ENCODE measurements at places on chromosomes 1 and 21. TPM values are rescaled to one million over a fixed set of nuclear protein-coding genes. Genes with fewer than 3 reads are reported as not detected.

The KCNA3 gene
- 0.38 TPM for total RNA-seq

DNA sequence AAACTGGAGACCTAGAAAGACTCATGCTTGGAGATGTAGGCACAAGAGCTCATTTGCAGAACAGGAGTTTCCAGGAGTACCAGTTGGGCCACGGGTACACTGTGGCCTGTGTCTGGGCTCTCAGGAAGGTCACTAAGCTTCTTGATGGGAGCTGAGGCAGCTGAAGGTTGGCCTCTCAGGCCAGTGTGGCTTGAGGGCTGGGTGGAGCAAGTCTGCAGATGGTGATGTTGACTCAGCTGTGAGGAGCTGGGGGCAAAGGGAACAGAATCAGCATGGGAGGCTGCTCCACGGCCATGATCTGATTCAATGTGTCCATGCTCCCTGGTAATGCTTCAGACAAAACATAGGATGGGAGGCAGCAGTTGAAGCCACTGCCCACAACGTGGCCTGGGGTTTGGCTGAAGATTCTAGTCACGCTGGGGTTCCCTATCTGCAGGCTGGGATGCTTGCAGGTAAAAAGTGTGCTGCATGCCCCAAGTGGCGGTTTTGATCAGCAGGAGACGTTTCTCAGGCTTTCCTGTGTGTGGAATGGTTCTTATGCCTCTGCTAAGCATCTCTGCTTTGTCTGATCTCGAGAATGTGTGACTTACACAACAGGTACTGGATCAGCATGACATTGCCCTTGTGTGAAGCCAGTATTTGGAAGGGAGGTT is 15.4 kb upstream of the TENT5C start:
- DNase-seq, result no peak

- no peak for DNase-seq
These were observed 177.7 kb downstream of the KIF26B start for GRCh38 chr1:245332513-245332912.

DNA sequence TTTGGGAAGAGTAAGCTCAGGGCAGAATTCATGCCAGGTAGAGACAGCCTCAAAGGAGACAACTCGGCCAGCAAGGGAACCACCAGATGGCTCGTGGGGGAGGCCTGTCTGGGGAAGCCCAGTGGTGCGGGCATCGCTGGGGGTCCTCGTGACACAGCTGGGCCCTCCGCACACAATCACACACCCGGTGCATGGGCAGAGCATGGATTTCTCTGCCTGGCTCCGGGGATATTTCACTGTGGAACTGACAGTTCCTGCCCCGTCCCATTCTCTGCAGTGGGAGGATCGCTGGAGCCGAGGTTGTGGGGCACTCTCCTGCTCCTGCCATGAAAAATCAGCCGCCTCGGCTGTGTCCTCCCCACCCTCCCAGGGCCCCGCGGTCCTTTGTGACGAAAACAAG is 108.0 kb downstream of the CRYAA start:
- DNase-seq, result peak; percentile 58

GRCh38 chr1:245575710-245576109 is 420.9 kb downstream of the KIF26B start:
- no peak for DNase-seq

DNA sequence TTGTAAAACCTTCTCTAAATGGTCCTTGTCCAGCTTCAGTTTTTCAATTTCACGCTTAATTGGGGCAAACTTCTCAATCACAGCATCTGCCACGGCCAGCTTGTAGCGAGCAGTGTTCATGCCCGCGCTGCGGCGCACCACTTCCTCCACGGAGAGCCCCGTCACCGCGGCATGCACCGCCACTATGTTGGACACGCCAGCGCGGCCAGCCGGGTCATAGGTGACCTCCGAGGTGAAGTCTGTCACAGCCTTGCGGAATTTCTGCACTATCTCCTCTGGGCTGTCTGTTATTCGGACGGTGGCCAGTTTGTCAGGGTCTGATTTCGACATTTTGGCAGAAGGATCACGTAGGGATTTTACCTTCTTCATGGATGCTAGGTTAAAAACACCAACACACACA is 44.8 kb upstream of the TBX15 start:
- no peak for DNase-seq
